ENCODE measurements at places on chromosomes 7 and 10. TPM values are rescaled to one million over a fixed set of nuclear protein-coding genes. Genes with fewer than 3 reads are reported as not detected.

WNT16 gene
- total RNA-seq, result not detected

- no peak for ATAC-seq
Measured at GRCh38 chr10:404346-404745, 269.1 kb downstream of the ZMYND11 start.

GRCh38 chr10:97961945-97962344 lies 68.5 kb downstream of the CRTAC1 start:
- ATAC-seq, result no peak

- ATAC-seq, result no peak
Measured at GRCh38 chr10:75201793-75202307, 8.7 kb upstream of the VDAC2 start.

DNA sequence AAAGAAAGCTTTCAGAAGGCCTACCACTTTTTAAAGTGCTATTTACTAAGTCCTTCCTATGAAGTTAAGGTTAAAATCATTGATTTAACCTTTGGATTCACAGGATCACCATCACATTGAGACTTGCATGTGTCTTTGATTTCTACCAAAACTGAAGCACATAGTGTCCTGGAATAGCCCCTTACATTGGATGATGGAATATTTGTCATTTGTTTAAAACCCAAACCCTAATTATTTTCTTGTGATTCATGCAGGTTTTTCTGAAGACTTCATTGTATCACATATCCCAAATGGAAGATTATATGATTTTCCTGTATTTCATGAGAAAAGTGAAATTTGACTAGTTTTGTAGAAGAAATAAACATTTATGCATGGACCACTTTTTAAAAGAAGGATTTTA lies 3.3 kb downstream of the SEMA3A start:
- no peak for ATAC-seq

Measured in activated T-helper 17 cell treated with anti-CD3 and anti-CD28 coated beads, Interleukin-2, amount 50 U/mL, for 72 hours (primary cell).